ENCODE measurements at places on chromosomes 7 and 10.

DNA sequence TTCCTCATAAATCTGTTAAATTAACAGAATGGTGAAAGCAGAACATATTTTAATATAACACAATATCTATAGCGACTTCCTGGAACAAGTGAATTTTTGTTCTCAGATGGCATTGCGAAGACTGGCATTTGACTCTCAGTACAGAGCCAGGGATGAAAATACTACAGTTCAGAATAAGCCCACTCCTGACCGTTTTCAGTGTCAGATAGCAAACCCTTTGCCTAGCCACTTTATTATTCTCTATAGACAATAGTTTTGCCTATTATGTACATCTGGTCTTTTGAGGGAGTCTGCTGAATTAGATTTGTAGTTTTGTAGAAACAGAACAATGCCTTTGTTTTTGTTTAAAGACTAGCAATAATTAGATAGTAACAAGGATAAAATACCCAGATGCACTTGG lies 2.3 kb downstream of the MINPP1 start:
- DNase-seq, result no peak

- DNase-seq, result no peak
Measured at GRCh38 chr10:62545160-62546066, 171.2 kb downstream of the ZNF365 start.

DNA sequence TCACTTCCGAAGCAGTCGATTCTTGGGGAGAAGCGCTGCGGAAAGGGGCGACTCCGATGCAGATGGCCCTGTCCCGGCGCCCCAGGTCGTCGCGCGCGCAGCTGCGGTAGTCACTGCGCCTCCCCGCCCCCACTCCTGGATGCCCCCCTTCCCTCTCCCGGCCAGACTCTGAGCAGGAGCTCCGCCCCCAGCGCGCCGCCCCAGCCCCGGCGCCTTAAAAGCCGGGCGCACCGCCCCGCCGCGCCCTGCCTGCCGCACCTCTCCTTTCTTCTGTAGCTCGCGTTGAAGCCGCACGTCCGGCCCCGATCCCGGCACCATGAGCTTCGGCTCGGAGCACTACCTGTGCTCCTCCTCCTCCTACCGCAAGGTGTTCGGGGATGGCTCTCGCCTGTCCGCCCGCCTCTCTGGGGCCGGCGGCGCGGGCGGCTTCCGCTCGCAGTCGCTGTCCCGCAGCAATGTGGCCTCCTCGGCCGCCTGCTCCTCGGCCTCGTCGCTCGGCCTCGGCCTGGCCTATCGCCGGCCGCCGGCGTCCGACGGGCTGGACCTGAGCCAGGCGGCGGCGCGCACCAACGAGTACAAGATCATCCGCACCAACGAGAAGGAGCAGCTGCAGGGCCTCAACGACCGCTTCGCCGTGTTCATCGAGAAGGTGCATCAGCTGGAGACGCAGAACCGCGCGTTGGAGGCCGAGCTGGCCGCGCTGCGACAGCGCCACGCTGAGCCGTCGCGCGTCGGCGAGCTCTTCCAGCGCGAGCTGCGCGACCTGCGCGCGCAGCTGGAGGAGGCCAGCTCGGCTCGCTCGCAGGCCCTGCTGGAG lies at the start of gene INA:
INA (plus strand) TSS at position 243 of the 817 bp plus-strand sequence; CDS start at position 317, 74 bp downstream.
- no peak for DNase-seq

GRCh38 chr7:13981070-13981469 lies 8.4 kb downstream of the ETV1 start:
- no peak for DNase-seq

DNA sequence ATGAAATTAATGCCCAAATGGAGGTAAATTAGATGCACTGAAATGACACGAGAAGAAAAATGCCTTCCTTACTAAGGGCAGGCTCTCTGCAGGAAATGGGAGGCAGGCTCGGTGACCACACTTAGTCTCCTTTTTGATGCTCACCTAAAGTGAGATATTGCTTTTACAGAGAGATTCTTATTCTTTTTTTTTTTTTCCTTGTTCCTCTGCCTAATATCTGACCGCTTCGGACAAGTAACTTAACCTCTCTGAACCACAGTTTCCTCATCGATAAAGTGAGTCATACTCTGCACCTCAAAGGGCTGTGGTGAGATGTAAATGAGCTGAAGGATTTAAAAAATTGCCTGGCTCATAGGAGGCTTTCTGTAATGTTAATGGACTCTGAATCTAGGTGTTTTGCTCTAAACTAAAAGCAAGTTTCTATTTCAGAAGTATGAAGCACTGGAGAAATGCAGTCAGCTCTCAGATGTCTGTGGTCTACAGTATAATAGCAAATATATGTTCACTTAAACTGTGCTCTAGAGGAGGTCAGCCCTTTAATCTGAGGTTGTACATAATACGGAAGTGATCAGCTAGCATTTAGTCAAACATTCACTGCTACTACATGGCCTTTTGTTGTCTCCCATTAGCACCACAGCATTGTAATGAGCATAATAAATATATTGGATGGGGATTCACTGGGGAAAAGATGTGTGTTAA lies 23.2 kb downstream of the NKX2-3 start:
- no peak for DNase-seq

DNA sequence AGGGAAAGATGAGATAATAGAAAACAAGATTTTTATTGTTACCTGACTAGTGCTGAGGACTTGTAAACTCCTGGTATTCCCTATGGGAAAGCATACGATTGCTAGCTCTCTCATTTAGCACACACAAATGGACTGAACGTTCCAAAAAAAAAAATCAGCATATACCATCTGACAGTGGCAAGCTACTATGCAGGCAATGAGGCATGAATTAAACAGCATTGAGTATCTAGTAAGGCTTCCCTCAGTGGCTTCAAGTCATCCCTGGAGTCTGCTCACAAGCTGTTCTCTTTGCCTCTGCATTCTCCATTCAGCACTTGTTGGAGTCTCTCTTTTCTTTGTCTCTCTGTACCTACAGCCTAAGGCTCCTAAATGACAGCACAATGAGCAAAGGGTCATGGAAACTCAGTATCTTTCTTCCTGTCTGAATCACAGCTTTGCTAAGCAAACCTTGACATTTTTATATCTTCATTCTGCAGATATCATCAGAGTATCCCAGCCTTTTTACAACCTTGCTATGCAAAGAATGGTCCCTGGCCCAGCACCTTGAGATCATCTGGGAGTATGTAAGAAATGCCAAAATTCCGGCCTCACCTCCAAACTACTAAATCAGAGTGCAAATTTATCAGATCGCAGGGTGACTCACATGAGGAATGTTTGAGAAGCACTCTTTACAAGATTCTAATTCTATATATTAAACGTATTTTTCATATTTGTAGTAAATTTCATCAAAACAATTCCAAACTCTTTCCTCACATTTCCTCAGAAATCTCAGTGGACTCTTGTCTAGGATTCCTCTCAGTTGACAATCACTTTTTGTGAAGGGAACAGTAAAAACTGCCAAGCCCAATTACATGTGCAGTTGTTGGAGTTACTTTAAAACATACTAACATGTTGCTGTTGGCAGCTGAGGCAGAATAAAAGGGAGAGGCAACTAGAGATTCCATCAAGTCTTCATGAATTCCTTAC lies 10.8 kb upstream of the LIPA start:
- DNase-seq, result no peak

DNA sequence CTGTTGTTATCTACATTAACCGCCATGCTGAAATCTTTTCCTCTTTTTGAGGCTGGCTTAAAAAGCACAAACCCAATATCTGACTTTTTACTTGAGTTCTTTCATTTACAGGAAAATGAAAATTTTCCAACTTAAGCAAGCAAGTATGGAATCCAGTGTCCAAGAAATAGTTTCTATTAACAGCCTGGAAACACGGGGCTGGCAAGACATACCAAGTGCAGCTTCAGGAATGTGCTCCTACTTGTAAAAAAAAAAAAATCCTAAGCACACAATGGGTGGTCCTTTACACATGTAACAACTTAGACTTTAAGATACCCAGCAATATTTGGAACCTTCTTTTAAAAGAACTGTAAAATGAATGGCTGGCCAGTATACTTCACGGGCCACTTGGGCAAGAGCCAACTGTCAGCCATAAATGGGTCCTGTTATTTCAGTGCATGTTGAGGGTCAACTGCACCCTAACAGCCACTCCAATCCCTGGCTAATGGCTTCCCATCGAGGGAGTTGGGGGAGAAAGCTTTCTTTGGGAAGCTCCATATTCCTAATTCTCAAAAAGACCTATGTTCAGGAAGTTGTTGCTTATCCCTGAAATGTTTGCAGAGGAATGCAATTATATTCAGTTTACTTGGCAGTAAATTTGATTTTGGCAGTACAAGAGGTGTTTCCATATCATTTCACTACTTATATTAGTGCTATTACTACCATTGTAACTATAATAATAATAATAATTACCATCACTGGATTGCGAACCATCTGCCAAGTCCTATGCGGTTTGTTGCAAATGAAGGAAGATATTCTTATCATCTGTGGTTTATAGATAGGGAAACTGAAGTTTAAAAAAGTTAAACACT lies 236.4 kb upstream of the TMEM72 start:
- no peak for DNase-seq

DNA sequence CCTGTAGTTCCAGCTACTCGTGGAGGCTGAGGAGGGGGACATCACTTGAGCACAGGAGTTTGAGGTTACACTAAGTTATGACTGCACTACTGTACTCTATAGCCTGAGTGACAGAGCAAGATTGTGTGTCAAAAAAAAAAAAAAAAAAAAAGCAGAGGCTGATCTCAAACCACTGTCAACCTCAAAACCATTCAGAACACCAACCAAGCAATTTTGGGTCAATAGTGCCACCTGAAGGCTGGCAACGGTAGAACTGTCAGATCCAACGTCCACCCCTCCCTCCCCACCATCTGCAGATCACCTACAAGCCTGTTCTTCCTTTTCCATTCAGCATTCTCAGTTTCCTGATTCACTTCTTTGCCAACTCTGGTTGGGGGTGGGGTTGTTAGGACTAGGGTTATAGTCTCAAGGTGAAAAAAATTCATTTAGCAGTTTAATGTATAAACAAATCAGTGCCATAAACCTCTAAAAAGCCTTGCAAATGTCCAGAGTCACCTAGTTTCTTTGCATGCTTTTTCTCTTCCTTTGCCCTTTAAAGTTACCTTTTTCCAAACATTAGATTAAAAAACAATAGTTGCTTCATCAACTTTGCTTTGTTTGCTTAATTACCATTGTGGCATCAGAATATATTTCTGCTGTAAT lies 2.6 kb downstream of the MRPS33 start:
- no peak for DNase-seq

DNA sequence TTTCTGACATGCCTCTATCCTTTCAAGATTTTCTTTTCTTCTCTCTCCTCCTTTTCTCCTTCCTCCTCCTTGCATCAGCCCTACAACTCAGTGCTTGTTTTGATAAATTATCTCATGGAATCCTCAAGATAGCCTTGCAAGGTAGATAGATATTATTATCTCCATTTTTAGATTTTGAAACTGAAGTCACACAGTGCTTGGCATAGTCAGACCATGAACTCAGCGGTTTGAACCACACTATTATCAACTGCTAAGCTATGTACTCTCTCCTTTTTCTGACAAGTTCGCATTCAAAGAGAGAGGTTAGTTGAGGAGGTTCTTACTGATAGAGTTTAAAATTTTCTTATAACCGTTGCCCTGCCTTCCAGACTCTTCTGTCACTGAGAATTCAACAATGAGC lies 79.1 kb downstream of the SUGCT start:
- DNase-seq, result no peak

GRCh38 chr10:99524050-99524666 lies 8.6 kb upstream of the NKX2-3 start:
- DNase-seq, result no peak

DNA sequence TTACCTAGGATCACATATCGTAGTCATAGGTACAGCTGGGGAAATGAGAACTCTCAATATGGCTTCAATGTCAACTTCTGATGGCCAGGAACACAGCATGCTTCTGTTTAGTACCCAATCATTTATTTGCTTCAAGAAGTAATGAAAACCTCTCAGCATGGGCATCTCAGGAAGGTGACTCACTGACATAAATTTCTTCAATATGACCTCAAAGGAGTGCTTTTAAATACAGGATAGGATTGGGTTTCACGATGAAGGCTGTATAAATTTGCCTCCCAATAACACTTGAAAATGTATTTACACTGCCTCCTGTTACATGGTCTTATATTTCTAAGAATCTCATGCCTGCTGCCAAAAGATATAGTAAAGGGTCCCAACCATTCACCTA lies 15.1 kb downstream of the ITGA8 start:
- no peak for DNase-seq
